Activated CD8-positive, alpha-beta T cell treated with anti-CD3 and anti-CD28 coated beads, Interleukin-2, amount 10 ng/mL, durations not matched to agents 7 days and 5 days (primary cell): ENCODE measurements at places on chromosomes 2 and 18. TPM values are rescaled to one million over a fixed set of nuclear protein-coding genes. Genes with fewer than 3 reads are reported as not detected.

Gene KCNS3
- not detected for total RNA-seq

Gene EGR4
- total RNA-seq, result not detected

Gene CIDEA
- not detected for total RNA-seq

Gene PELI1
- 21.9 TPM for total RNA-seq

GRCh38 chr18:51686590-51686989 is 489.1 kb upstream of the MEX3C start:
- no peak overlapping the region for H3K4me3 ChIP-seq
- no peaks in the 10 kb centered on the region for H3K36me3 ChIP-seq
- H3K4me1 ChIP-seq, result no peaks in the 10 kb centered on the region
- no peak for DNase-seq
- H3K27me3 ChIP-seq, result no peaks in the 10 kb centered on the region

- H3K36me3 ChIP-seq, result no peaks in the 10 kb centered on the region
- H3K4me3 ChIP-seq, result no peak overlapping the region
- peaks cover 17% of the 10 kb centered on the region for H3K4me1 ChIP-seq
- no peak overlapping the region for H3K27ac ChIP-seq
- H3K27me3 ChIP-seq, result peaks cover 6% of the 10 kb centered on the region
Observed at GRCh38 chr18:12924616-12925015, 23.2 kb upstream of the SEH1L start.

DNA sequence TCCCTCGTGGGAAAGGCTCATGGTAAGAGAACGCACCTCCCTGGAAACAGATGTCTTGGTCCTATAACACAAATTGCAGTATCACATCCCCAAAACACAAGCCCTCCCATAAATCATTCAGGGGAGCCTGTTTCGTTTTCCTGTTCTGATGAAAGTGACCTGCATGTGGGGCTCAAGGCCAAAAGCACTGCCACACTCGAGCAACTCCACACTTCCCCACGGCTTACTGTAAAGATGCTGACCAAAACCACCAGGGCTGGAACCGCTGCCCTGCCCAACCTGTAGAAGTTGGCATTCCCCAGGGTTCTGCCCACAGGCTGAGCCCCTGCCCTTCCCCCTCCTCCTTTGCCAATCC is 139.7 kb downstream of the BCL11A start:
- peaks cover 3% of the 10 kb centered on the region for H3K4me1 ChIP-seq
- H3K27ac ChIP-seq, result no peak overlapping the region
- H3K36me3 ChIP-seq, result no peaks in the 10 kb centered on the region
- DNase-seq, result no peak
- peaks cover 3% of the 10 kb centered on the region for H3K27me3 ChIP-seq

GRCh38 chr2:224359569-224359968 is 42.3 kb downstream of the FAM124B start:
- peaks cover 4% of the 10 kb centered on the region for H3K27me3 ChIP-seq
- DNase-seq, result no peak
- H3K4me1 ChIP-seq, result no peaks in the 10 kb centered on the region

GRCh38 chr2:167843217-167843616 is 404.2 kb downstream of the STK39 start:
- no peaks in the 10 kb centered on the region for H3K4me1 ChIP-seq
- H3K27ac ChIP-seq, result no peak overlapping the region
- no peak for DNase-seq
- H3K4me3 ChIP-seq, result no peak overlapping the region
- H3K27me3 ChIP-seq, result peaks cover 4% of the 10 kb centered on the region
- H3K36me3 ChIP-seq, result no peaks in the 10 kb centered on the region

- H3K4me1 ChIP-seq, result peaks cover 39% of the 10 kb centered on the region
- H3K27ac ChIP-seq, result peak overlapping the region; percentile 22
- no peak overlapping the region for H3K4me3 ChIP-seq
- H3K36me3 ChIP-seq, result peaks cover 2% of the 10 kb centered on the region
- peak; percentile 78 for DNase-seq
- no peaks in the 10 kb centered on the region for H3K27me3 ChIP-seq
Observed at GRCh38 chr2:61426267-61426897, 44.5 kb downstream of the USP34 start.

GRCh38 chr2:60486551-60486950 is 66.9 kb downstream of the BCL11A start:
- H3K4me3 ChIP-seq, result no peak overlapping the region
- peaks cover 2% of the 10 kb centered on the region for H3K4me1 ChIP-seq
- no peaks in the 10 kb centered on the region for H3K36me3 ChIP-seq

DNA sequence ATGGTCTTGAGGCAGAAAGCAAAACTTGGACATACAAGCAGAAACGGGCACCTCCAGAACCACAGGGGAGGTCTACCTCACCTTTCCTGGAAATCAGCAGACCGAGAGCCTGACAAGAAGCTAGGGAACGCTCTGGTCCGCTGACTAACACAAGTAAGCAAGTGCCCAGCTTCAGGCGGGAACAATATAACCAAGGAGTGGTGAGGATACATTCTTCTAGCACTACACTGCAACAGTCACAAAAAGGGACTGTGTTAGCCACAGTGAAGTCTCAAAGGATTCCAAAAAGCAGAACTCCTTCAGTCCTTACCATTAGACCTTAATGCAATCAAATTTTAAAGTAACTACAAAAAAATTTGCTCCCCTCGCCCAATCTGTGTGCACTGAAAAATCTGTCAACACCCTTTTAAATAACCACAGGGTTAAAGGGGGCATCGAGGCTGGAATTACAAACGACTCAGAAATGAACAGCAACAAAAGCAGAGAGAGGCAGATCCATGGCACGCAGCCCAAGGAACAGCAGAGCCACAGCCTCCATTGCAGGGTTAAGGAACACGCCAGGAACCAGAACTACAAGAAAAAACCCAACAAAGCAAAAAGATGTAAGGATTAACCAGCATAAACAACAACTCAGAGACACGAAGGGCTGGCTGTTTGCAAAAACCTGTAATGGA is 7.1 kb downstream of the THAP4 start:
- no peak overlapping the region for H3K27ac ChIP-seq
- H3K27me3 ChIP-seq, result no peaks in the 10 kb centered on the region
- no peak overlapping the region for H3K4me3 ChIP-seq
- DNase-seq, result no peak
- H3K4me1 ChIP-seq, result peaks cover 12% of the 10 kb centered on the region

GRCh38 chr2:55923091-55923981 is at the start of gene EFEMP1:
Gene EFEMP1 (minus strand): TSS chr2:55923782. CDS start chr2:55922440, 1,342 bp downstream.
- peaks cover 37% of the 10 kb centered on the region for H3K27me3 ChIP-seq
- H3K4me3 ChIP-seq, result no peak within 1 kb of the TSS
- no peaks in the 10 kb centered on the region for H3K36me3 ChIP-seq
- peaks cover 6% of the 10 kb centered on the region for H3K4me1 ChIP-seq

DNA sequence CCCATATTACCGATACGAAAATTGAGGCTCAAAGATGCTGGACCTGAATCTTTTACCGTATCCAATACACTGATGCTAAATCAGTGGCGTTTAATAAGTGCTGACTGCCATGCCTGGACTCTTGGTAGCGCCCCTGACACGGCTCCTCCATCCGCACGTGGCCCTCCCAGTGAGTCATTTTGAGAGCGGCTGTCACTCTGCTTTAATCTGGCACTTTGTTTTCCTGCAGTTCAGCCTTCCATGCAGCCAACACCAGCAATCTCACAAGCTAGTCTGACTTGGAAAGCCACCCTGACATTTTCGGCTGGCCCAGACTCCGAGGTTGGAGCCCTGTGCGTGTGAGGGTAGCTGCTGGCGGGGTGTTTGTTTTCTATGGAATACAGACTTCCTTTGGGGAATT is 155.1 kb upstream of the LMAN1 start:
- no peak overlapping the region for H3K27ac ChIP-seq
- H3K4me3 ChIP-seq, result no peak overlapping the region
- DNase-seq, result no peak
- no peaks in the 10 kb centered on the region for H3K4me1 ChIP-seq

DNA sequence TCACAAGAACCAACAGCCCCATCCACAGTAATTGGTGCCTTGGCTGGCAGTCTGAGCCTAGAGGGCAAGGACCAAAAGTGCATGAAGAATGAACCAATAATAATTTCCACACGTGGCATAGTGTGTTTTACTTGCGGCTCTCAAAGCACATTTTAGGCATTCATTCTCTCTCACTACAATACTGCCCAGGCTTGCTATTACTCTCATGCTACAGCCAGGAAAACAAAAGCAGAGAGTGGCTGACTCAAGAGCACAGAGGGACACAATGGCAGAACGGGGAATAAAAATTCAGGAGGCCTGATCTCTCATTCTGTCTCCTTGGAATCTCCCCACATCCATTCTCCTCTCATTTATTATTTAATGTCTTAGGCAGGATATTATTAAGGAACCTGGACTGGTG is 57.0 kb upstream of the NOL4 start:
- no peak overlapping the region for H3K27ac ChIP-seq
- DNase-seq, result no peak
- no peaks in the 10 kb centered on the region for H3K36me3 ChIP-seq

- no peaks in the 10 kb centered on the region for H3K27me3 ChIP-seq
- H3K4me1 ChIP-seq, result no peaks in the 10 kb centered on the region
- no peak overlapping the region for H3K4me3 ChIP-seq
- DNase-seq, result no peak
- H3K36me3 ChIP-seq, result no peaks in the 10 kb centered on the region
Observed at GRCh38 chr2:142165790-142166189, 35.0 kb upstream of the LRP1B start.

DNA sequence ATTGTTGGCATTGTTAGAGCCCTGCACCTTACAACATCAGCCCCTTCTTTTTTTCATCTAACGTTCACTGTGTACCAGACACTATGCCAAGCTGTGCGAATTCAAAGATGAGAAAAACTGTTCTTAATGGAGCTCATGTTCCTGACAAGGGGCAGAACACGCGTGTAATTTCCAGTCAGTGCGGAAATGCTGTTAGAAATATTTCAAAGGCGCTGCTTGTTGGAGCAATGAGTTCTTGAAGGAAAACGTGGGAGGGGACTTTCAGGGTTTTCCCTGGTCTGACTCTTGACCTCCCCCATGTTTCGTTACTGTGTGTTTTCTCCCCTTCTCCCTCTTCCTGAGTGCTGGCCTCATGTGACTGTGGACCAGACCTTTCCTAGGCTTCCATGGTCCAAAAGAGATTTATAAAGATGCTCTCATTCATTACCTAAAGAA is 1.5 kb downstream of the MTHFD2 start:
- H3K27ac ChIP-seq, result peak overlapping the region; percentile 100
- peaks cover 42% of the 10 kb centered on the region for H3K36me3 ChIP-seq
- no peak for DNase-seq
- H3K27me3 ChIP-seq, result no peaks in the 10 kb centered on the region
- H3K4me3 ChIP-seq, result peak overlapping the region; percentile 97
- peaks cover 56% of the 10 kb centered on the region for H3K4me1 ChIP-seq

- peak; percentile 80 for DNase-seq
- no peak overlapping the region for H3K4me3 ChIP-seq
- no peak overlapping the region for H3K27ac ChIP-seq
- H3K27me3 ChIP-seq, result peaks cover 2% of the 10 kb centered on the region
- no peaks in the 10 kb centered on the region for H3K36me3 ChIP-seq
- H3K4me1 ChIP-seq, result peaks cover 3% of the 10 kb centered on the region
Observed at GRCh38 chr2:28821295-28821958, 10.8 kb downstream of the SPDYA start.

- no peak for DNase-seq
- H3K4me1 ChIP-seq, result no peaks in the 10 kb centered on the region
- H3K4me3 ChIP-seq, result no peak overlapping the region
Observed at GRCh38 chr2:142693171-142693950, 184.1 kb upstream of the KYNU start.

GRCh38 chr2:147684903-147685302 is 159.9 kb upstream of the ACVR2A start:
- no peak for DNase-seq
- H3K27me3 ChIP-seq, result no peaks in the 10 kb centered on the region
- H3K4me1 ChIP-seq, result no peaks in the 10 kb centered on the region
- H3K27ac ChIP-seq, result no peak overlapping the region

- H3K27me3 ChIP-seq, result no peaks in the 10 kb centered on the region
Observed at GRCh38 chr2:5735521-5735861, 43.3 kb downstream of the SOX11 start.

GRCh38 chr2:226611944-226612318 is 187.7 kb downstream of the IRS1 start:
- no peak for DNase-seq
- no peak overlapping the region for H3K4me3 ChIP-seq
- H3K4me1 ChIP-seq, result peaks cover 19% of the 10 kb centered on the region
- H3K27ac ChIP-seq, result no peak overlapping the region
- peaks cover 4% of the 10 kb centered on the region for H3K36me3 ChIP-seq
- no peaks in the 10 kb centered on the region for H3K27me3 ChIP-seq

DNA sequence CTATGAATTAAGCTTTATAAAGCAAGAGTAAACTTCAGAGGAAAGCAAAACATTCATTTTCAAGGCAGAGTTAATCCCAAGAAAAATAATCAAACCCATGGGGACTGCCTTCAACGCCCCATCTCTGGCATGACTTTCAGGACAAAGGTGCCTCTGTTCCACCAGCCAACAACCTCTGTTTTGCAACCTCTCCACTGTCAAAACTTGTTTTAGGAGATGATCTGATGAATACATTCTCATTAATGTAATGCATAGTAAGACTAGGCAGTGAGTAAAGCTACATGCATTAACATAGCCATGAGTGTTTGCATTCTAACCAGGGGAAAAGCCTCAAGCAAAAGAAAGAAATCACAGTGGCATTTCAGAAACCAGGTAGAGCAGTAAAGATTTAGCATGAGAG is 357.0 kb downstream of the FBXO15 start:
- H3K27ac ChIP-seq, result no peak overlapping the region
- H3K36me3 ChIP-seq, result no peaks in the 10 kb centered on the region
- no peaks in the 10 kb centered on the region for H3K4me1 ChIP-seq
- no peak for DNase-seq
- no peak overlapping the region for H3K4me3 ChIP-seq

GRCh38 chr2:10292033-10292432 is 10.7 kb upstream of the HPCAL1 start:
- no peak overlapping the region for H3K27ac ChIP-seq
- H3K4me1 ChIP-seq, result no peaks in the 10 kb centered on the region
- DNase-seq, result no peak
- no peak overlapping the region for H3K4me3 ChIP-seq

- peaks cover 46% of the 10 kb centered on the region for H3K4me1 ChIP-seq
- peaks cover 10% of the 10 kb centered on the region for H3K36me3 ChIP-seq
- peak overlapping the region; percentile 97 for H3K4me3 ChIP-seq
- peak; percentile 67 for DNase-seq
Observed at GRCh38 chr2:38376346-38377049, 575 bp downstream of the ATL2 start.

DNA sequence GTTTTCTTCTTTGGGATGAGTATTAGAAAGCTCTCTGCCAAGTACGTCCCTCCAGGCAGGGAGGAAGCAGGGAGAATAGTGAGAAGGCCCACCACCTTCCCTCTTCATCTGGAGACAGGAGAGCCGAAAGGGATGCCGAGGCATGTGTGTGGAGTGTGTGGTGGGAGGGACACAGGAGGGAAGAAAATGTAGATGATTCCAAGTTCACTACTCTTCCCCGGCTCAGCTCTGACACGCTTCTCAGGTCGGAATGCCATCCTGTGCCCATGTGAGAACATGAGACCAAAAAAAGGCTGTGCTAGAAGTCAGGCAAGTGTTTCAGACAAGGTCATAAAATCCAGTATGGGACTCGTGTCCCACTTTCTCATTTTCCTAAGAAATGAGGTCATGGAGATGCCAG is 47.4 kb downstream of the GYPC start:
- H3K36me3 ChIP-seq, result peaks cover 20% of the 10 kb centered on the region
- H3K27me3 ChIP-seq, result no peaks in the 10 kb centered on the region

DNA sequence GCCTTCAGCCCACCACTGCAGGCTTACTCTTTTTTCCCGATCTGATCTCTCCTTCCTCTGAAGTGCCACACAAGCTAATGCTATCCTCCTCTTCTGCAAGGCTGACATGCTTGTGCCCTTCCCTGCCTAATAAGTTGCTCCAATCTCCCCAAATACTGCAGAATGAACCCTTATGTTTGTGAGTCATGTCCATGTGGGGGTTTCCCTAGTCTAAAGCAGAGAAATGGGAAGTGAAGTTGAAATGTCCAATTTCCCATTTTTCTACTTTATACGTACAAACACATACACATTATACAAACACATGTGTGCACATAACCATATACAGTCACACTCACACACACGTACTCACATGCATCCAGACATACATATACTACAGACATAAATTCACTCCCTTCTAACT is 288.1 kb upstream of the CELF4 start:
- H3K27ac ChIP-seq, result no peak overlapping the region
- no peaks in the 10 kb centered on the region for H3K4me1 ChIP-seq
- no peaks in the 10 kb centered on the region for H3K36me3 ChIP-seq
- no peaks in the 10 kb centered on the region for H3K27me3 ChIP-seq
